Stimulated activated CD8-positive, alpha-beta memory T cell treated with anti-CD3 and anti-CD28 coated beads, Interleukin-2, amount 100 ng/mL, for 1 hour (primary cell): ENCODE measurements at places on chromosomes 2 and 18.

- DNase-seq: no peak
Measured at GRCh38 chr2:27322301-27322765, 564 bp downstream of the MPV17 start.

DNA sequence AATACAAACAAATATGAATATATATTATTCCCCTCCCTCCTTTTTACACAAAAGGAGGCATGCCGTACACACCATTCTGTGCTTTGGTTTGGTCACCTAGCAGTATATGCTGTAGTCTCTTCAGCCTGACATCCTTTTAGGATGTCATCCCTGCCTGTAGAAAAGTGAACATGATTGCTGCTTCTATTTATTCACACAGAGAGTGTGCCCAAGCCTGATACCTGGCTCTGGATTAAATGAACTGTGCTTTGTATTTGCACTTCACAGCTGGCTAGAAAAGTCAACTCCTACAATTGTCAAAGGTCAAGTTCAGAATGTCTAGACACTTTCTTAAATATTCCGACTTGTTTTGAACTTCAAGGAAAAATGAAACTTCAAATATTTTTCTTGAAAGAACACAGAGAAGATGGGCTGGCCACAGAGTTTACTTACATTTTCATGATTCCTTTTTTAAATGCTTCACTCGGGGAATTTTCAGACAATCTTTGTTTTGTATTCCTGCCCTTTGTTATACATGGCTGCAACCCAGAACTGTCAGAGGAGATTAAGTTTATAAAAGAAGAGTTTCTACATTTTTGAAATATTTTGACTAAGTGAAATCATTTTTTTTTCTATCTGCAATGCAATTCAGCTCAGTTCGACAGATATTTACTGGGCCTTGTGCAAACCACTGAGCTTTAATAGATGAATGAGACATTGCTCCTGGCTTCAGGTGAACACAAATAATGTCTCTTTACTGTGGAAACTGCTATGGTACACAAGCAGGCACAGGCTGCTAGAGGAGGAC, 33.5 kb downstream of the DAPL1 start:
- DNase-seq: no peak

DNA sequence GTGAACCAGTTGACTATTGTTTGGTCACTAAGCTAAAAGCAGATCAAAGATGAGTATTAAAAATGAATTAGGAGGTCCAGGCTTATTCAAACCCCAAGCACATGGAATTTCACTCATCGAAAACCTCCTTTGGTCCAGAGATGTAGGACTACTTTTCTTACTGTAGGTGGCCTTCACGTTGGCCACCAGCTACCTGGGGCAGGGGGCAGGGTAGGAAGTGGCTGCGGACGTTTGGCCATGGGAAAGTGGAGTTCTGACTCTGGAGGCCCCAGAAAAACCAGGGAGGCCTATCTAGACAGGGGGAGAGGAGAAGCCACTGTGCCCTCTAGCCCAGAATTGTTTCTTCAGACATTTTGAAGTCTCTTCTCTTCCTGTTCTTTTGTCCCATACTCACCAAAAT, 31.8 kb upstream of the CABLES1 start:
- DNase-seq: no peak

DNA sequence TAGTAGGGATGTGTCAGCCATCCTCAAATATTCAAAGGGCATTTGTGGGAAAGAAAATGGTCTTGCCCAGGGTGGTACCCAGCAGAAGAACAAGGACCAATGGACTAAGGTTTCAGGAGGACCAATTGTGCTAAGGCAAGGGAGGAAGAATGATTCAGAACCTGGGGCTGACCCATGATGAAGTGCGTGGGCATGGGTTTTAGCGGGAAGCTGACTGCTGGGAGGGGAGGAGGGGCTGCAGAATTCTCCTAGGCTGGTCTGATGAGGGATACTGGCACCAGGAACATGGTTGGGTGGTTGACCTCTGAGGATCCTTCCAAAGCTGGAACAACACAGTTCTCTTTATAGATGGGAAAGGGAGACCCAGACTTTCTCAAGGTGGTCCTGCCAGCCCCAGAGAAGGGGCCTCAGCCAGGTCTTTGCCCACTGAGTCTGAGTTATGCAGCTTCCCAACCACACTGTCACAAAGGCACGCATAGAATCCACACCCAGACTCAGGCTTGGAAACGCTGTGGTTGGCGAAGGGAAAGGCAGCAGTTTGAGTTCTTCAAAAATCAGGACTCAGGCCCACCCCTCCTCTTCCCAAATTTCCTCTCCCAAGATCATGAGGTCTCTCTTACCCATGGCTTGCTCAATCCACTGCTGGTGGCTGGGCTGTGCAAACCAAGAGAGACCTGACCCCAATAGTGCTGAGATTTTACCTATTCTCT, 37.3 kb downstream of the MARCO start:
- DNase-seq: no peak

DNA sequence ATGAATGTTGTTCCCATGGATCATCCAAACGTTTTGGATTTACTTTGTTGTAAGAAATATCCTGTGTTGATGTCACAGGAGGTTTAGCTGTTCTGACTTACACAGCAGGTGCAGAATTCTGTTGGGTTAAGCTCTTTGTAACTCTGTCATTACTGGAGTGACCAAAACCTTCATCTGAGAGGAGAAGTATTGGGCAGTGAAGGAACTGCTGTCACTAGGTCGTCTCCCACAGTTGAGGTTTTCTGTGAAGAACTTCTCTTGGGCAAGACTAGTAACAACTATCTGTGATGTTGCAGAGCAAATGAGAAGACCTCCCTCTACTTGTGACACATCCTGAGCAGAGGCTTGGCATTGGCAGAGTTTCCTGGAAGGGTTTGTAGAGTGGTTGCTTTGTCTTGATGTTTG, 2.9 kb downstream of the SPTBN1 start:
- no peak for DNase-seq

DNA sequence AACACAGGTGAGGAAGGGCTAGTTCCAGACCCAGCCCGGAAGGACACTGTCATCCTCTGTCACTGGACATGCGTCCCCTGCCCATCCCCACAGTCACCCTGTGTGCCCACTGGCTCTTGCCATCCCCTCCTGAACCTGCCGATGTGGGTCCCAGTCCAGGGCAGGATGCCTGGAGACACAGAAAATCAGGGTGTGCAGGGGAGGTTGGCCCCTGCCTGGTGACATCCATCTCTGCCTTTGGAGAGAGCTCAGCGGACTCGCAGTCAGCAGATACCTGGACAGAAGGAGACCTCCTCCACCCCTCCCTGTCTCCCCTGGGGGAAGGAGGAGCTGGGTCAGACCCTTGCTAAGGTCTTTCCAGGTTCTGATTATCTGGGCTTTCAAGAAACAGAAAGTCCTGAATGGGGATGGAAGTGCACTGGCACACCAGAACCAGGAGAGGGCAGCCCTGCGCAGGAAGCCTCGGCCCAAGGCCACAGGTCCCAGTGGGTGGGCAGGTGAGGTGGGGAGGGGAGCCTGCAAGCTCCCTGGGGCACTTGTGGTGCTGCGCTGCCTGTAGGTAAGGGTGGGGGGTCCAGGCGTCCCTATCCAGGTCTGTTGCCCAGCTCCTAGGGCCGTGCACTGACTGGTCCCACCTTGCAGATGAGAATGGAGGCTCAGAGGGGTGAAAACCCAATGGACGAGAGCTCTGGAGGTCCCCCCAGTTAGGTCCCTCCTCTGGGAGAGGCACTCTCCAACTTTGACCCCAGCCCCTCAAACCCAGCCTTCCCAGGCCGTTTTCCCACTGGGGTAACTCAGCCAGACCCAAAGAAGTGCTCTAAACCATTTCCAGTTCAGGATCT, 9.7 kb upstream of the OTOS start:
- DNase-seq: no peak

DNA sequence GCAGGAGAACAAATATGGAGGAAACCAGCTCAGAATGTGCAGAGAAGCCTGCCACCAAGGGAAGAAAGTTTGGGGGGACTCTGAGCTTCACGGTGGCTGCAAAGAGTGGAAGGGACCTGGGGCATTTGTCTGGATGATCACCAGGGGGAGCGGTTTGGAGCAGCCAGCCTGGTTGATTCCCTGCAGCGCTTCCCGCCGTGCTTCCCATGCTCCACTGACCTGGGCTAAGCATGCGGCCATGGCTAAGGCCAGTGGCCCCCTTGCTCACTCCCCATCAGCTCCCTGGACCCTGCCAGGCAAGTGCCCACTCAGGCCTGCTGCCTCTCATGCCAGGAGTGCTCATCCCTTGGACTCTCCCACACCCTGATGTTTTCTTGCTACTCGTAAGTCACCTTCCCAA, 27.0 kb downstream of the NTSR2 start:
- no peak for DNase-seq

DNA sequence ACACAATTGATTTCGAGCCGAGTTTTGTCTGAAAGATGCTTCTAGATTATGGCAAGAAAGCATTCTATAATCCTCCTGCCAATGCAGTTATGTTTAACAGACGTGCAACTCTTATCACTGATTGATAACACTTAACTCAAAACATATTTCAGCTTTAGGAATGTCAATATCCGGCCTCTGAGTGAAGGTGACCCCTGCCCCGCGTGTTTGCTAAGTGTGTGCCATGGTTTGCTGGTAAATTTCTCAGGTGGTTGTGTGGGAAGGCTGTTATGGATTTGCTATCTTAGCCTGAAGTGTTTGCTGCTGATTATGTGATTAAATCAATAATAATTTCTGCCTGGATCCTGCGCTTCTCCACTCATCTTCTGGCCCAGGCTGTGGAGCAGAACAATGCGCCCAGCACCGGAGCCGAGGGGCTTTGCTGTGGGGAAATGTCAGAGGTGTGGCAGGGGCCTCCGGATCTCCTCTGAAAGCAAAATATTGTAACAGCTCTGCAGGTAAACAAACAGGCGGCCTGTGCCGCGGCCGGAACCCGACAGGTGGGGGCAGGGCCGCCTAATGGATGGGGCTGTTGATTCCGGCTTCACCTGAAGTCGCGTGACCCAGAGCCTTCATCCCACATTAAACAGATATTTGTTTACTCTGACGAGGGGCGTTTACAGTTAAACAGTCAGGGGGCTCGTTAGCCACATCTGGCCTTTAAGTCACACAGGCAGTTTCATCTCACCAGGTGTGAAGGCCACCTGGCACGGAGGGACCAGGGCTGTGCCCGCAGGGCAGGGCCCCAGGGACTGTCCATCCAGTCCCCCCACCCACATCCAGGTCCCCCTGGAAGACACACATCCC, 210.7 kb upstream of the SALL3 start:
- DNase-seq: no peak

- DNase-seq: no peak
Measured at GRCh38 chr2:111905990-111906735, 7.8 kb downstream of the MERTK start.

DNA sequence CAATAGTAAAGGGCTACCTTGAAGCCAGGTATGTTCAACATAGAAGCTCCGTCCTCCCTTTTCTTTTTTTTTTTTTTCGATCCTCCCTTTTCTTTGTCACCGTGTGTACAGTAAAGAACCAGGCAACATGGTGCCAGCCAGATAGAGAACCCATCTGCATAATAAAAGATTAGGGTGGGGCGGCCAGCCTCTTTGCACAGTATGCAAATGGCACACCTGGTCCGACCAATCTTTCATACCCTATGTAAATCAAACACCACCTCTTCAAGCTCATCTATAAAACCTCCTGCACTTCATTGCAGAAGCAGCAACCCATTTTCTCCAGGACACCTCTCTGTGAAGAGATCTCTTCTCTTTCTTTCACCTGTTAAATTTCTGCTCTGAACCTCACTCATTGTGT, 7.3 kb upstream of the WDR33 start:
- no peak for DNase-seq

DNA sequence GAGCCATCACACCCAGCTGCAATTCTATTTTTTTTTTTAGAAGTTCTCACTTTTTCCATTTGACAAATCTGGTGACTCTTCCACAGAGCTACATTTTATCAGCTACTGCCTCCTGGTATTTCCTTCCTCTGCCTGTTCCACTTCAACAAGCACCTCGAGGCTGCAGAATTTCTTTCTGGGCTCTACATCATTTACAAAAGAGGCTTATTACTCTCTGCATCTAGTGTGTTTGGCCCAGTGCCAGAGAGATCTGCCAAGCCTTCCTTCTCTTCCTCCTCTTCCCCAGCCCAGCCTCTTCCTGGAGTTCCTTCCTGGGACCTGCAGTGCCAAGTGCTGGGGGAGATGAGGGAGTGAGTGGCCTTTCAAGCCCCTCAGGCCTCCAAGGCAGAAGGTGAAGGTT, 119.6 kb upstream of the ITGA6 start:
- no peak for DNase-seq

DNA sequence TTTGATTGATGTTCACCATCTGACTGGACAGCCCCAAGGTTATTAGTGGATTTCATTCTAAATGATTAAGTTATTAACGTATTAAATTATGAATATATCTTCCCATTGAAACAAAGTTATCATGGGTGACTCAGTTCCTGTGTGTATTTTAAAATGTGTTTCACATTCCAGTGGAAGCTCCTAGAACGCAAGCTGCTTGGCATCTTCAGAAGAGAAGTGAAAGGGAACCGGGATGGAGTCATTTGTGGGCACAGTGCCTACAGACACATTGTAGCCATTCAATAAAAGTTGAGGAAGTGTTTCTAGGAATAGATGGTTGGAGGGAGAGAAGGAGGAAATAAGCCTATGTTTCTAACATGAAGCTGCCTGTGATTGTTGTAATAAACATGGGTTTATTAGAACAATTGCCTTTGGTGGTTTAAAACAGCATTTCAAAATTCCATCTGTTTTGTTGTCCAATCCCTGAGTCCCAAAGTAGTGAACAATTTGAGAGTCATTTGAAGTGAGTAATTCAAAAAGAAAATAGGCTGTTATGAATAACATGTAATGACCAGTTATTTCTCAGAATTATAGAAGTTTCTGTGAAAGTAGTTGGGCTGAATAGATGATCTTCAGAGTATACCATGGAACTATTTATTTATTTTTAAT, 143.5 kb downstream of the PKP4 start:
- DNase-seq: no peak

DNA sequence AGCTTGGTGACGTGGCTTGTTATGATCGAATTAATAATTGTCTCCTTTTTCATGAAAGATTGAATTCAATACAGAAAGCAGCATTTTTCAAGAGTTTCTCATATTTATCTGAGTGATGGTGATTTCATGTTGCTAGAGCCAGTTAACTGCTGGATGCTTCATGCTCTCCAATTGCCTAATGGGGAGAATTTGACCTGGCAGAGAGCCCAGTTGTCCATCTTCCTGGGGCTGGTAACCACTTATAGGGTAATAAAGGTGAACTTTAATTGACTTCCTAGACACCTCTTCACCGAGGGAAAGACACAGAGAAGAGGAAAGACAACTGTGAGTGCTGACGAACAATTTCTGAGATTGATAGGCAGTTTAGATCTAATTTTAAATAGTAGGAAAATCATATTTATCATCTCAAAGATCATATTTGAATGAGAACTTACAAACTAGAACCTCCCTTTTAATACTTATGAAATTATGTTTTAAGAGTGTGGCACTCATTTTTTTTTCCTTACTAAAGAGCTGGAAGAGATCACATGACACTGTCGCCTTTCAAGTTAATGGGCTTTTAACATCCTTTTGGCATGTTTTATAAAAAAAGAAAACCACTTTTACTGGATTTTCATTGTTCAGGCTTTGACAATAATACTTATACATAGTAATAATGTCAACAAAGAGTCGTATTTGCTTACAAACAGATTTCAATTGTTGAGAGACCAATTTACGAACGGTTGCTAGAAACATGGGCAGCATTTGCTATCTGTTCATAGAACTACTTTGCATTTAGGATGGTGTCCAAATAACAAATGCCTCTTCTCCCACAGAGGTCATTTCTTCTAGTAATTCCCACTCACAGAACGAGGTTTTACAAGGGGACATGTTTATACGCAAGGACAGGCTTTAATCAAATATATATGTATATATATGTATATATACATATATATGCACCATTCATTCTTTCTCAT, 153.3 kb downstream of the RAPGEF4 start:
- no peak for DNase-seq
